Hippocampal formation (tissue), 2 donors: ENCODE measurements at places on chromosomes 3 and 15.

DNA sequence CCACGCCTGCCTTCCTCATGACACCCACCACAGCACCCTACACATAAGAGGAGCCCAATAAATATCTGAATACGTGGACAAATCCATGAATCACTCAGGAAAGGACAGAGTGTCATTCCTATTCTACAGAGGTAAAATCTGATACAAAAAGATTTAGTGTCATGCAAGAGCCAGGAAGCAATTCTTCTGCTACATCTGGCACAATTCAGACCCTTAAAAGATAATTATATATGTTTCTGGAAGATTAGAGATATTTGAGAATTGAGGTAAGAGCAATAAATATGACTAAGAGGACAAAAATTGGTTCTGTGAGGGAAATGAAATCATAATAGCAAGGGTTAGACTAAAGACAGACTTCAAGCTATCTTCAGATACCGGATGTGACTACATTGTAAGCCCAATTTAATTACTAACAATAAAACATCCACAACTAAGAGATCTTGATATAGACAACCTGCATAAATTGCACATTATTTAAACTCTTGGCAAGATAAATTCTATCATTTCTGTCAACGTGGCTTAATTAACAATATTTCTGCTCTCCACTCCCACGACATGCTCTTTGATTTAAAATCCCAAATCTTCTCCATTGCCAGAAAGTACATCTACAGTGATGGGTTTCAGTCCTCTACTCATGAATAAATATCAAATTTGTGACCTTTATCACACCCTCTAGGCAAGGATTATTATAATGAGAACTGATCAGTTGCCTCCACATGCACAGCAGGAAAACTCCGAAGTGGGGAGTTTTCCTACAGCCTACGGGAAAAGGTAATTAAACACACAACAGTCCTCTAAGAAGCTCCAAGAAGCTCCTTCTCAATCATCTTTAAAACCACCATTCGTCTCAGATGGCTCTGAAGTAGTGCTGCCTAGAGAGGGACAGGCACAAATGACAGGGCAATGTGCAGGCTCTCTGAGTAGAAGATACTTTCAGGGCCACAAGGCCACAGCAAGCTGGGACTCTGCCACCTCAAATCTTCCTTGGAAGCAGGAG is 32.6 kb downstream of the MB21D2 start:
- no peak for DNase-seq

- no peak for DNase-seq
These were observed 20.0 kb downstream of the SPTSSB start for GRCh38 chr3:161351330-161351729.

GRCh38 chr3:186141790-186142189 is 32.9 kb upstream of the ETV5 start:
- DNase-seq = no peak

- no peak for DNase-seq
These were observed 60.8 kb upstream of the MEF2A start for GRCh38 chr15:99504823-99505551.

DNA sequence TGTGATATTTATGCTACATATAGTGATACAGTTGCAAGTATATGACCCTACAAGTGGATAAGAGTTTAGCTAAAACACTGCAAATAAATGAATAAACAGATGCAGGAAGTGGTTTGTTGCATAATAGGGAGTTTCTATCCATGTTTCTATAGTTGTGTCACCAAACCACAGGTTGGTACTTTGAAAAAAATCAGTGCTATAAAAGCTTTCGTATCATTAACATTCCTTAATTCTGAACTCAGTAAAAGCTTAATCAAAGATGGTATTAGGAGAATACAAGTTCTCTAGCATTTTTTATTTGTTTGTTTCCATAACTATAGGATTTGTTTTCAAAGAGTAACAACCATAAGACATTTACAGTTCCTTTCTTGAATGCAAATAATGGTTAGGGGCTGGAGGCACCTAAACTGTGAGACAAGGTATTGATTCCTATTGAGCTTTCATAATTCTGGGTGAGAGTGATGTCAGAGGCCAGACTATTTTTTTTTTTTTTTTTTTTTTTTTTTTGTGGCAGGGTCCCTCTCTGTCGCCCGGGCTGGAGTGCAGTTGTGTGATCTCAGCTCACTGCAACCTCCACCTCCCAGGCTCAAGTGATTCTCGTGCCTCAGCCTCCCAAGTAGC is 29.6 kb downstream of the CPOX start:
- no peak for DNase-seq

DNA sequence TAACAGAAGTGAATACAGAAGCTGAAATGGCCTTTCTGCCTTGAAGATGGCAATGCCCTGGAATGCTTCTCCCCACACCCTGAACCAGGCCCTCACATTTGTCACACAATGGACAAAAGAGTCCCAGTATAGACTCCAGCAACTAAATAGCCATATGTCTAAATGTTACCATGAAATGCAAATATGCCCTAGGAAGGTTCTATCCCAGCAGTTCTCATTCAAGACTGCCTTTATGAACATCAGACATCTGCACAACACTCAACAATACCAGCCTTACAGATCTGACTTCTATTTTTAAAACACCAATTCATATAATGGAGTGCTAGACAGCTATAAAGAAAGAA is 7.9 kb downstream of the ITGB5 start:
- no peak for DNase-seq

GRCh38 chr3:119891944-119892721 is 110.2 kb downstream of the NR1I2 start:
- peak; percentile 32 for DNase-seq

DNA sequence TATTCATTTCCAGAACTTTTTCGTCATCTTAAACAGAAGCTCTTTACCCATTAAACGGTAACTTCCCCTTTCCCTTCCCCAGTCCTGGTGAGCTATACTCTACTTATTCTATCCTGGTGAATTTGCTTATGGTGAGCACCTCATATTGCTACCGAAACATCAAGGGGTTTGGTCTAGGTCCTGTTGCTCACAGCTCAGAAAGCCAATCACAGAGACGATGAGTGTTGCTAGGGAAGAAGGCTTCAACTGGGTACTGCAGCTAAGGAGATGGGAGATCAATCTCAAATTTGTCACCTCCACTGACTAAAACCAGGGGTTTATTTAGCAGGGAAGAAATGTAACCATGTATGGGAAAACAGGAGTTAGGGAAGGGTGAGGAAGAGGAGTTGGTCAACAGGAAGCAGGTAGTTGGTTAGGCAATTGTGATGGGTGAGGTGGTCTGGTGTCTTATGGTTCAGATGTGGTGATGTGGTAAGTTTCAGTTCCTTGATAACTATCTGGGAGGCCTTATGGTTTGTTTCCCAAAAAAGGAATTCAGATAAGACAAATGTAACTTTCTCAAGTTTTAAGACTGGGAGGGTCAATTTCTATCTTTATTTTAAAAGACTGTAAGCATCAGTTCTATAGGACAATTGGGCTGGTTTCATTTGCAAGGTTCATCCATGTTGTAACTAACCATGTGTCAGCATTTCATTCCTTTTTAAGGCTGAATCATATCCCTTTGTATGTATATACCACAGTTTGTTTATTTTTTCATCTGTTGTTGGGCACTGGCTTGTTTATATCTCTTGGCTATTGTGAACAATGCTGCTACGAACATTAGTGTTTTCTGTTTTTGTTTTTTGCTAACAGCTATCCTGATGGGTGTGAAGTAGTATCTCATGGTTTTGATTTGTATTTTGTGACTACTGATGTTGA is 24.3 kb downstream of the ARHGAP11B start:
- DNase-seq = no peak

- no peak for DNase-seq
These were observed 109.9 kb downstream of the SENP2 start for GRCh38 chr3:185696039-185696438.

GRCh38 chr3:112391648-112392047 is 58.7 kb downstream of the CD200 start:
- DNase-seq = no peak

DNA sequence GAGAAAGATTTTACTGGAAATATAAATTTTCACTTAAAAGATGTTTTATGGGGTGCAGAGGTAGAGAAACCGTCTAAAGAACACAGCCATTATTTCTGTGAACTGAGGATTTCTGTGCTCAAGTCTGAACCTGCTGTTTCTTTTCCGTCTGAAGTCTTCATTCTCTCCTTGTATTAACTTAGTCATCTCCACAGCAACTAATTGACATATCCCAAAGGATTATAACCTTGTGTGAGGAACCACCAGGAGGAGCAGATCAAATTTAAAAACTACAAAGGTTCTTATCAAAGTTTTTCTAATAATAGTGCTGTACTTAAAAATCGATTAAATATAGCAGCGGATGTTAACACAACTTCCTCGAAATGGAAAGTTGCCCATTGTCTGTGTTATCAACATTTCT is 31.1 kb upstream of the ICE2 start:
- DNase-seq = no peak

- no peak for DNase-seq
These were observed 204.2 kb upstream of the TBC1D5 start for GRCh38 chr3:17946619-17947018.

DNA sequence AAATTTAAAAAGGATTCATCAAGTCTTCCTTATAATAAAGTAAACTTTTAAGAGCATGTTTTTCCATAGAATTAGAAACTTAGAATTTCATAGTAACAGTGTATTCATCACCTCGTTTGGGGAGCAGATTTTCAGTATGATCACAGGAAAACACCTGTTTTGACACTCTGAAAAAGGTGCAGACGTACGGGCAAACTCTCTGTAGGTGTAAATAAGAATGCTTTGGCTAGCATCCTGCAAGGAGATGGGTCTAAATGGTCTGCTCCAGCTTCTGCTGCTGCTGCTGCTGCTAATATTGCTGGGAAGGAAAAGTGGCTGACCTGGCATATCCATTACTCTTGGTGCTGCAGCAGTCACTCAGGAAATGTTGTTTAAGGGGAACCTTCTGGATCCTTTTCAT is 66.0 kb downstream of the MBNL1 start:
- no peak for DNase-seq

DNA sequence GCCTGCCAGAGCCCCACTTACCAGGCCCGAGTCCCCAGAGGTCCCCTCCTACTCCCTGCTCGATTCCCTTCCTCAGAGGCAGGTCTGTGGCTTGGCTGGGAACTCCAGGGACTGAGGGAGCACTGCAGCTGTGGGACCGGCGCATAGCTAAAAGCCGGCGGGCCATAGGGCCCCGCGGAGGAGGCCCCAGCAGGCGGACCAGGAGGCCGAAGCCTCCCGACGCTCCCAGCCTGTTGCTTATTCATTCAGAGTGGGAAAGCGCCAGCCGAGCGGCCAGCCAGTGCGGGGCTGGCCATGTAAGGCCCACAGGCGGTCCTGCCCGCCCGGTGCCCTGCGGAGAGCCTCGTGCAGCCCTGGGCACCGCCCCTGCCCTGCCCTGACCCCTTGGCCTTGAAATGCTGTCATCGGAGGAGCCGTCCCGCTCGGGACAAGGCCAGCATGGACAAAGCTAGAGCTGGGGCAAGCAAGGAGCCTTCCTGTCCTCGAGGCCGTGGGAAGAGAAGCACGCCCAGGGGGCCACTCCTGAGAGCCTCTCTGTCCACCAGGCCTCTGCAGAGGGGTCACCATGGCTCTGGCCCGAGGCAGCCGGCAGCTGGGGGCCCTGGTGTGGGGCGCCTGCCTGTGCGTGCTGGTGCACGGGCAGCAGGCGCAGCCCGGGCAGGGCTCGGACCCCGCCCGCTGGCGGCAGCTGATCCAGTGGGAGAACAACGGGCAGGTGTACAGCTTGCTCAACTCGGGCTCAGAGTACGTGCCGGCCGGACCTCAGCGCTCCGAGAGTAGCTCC is at the start of gene LOXL1:
LOXL1 (plus strand) TSS at position 244 of the 784 bp plus-strand sequence; CDS start at position 566, 322 bp downstream.
- no peak for DNase-seq

GRCh38 chr3:114205541-114205940 is 26.7 kb upstream of the DRD3 start:
- DNase-seq = no peak

GRCh38 chr3:156688632-156689452 is 14.5 kb downstream of the TIPARP start:
- DNase-seq = no peak

DNA sequence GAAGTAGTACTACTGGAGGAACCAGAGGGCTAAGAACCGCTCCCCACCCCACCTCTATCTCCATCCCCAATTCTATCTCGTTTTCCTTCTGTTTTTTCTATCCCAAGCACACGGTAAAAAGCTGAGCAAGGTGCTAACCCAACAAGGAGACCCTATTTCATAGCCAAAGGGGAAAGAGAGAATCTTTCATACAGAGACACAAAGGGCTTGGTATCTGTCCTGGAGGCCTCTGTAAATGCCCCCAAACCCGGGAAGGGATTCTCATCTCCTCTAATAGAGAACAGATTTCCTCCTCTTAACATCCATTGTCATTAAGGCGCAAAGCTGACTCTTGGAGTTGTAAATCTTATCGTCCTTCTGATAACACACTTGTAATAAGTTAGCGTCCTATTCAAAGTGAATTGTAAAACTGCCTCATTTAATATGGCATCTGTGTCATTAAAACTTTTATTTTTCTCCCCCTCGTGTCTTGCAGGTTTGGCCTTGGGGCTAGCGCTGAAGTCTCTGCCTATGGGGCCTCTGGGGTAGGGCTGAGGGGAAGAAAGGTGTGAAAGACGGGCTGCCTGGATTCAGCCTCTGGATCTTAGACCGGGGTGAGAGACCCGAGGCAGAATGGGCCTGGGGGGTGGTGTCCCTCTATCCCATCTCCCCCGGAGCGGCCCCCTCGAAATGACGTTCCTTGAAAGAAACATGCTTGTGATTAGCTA is 12.1 kb downstream of the NR2F2 start:
- DNase-seq = no peak

DNA sequence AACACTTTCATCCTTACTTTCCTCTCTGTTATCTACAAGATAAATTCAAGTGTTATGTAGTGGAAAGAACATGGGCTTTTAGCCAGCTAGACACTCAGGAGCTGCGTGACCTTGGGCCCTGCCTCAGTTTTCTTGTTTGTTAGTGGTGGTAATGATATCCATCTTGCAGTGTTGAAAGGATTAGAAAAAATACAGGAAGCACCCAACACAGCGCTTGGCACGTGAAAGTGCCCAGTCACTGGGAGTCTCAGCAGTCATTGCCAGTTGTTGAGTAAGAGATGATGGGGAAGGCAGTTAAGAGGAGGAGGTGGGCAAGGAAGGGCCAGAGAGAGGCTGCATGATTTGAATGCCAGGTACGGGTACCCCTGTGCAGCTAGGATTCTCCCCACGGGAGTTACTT is 5.3 kb downstream of the PDIA5 start:
- DNase-seq = no peak

GRCh38 chr3:172713316-172713715 is 2.4 kb upstream of the NCEH1 start:
- DNase-seq = no peak

GRCh38 chr3:172138792-172139507 is 99.6 kb downstream of the FNDC3B start:
- DNase-seq = peak; percentile 43

- DNase-seq = no peak
These were observed 12.8 kb upstream of the MTMR10 start for GRCh38 chr15:31004220-31004733.

DNA sequence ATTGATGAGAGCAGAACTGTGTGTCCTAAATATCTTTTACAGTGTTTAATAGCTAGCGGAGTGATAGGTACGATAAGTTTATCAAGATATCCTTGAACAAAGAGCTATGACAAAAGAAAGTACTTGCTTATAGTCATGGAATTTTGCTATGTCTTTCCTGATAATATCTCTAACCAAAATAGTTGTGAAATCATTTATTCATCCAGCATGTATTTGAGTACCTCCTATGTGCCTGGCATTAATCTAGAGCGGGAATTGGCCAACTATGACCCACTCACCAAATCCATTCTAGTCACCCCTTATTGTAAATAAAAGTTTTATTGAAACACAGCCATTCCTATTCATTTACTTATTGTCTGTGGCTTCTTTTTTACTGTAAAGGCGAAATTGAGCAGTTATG is 46.6 kb downstream of the ZFAND6 start:
- DNase-seq = no peak

GRCh38 chr15:35445891-35446290 is 100.1 kb downstream of the DPH6 start:
- no peak for DNase-seq

- no peak for DNase-seq
These were observed 41.9 kb upstream of the TEX55 start for GRCh38 chr3:119104031-119104430.
